ENCODE measurements at places on chromosomes 3 and 15.

DNA sequence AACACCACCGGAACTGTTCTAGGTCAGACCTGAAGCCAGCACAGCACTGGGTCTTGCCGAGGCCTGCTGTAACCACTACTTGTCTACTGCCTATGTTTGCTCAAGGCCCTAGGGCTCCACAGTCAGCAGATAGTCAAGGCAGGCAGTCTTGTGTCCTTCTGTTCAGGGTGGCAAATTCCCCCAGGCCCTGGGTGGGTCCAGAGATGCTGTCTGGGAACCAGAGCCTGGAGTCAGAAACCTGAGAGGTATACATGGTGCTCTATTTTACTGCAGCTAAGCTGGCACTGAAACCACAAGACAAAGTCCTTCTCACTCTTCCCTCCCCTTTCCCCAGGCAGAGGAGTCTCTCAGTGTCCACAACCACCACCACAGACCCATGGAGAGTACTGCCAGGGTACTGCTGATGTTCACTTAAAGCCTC, 89.9 kb downstream of the BBX start:
- DNase-seq = no peak

DNA sequence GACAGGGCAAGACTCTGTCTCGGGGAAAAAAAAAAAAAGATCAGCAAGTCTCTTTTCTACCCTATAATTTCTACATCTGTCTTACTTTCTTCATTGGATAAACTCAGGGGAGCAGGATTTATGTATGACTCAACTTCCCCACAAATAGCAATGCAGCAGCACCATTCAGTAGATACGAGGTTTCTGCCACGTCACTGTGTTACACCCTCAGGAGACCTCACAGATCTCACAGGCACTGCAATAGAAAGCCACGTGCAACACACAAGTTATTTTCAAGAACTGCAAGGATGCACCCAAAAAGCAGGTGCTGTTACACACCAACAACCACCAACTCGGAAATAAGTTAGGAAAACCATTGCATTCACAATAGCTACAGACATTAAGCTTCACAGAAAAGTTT, 30.2 kb downstream of the TSPAN3 start:
- DNase-seq = no peak

DNA sequence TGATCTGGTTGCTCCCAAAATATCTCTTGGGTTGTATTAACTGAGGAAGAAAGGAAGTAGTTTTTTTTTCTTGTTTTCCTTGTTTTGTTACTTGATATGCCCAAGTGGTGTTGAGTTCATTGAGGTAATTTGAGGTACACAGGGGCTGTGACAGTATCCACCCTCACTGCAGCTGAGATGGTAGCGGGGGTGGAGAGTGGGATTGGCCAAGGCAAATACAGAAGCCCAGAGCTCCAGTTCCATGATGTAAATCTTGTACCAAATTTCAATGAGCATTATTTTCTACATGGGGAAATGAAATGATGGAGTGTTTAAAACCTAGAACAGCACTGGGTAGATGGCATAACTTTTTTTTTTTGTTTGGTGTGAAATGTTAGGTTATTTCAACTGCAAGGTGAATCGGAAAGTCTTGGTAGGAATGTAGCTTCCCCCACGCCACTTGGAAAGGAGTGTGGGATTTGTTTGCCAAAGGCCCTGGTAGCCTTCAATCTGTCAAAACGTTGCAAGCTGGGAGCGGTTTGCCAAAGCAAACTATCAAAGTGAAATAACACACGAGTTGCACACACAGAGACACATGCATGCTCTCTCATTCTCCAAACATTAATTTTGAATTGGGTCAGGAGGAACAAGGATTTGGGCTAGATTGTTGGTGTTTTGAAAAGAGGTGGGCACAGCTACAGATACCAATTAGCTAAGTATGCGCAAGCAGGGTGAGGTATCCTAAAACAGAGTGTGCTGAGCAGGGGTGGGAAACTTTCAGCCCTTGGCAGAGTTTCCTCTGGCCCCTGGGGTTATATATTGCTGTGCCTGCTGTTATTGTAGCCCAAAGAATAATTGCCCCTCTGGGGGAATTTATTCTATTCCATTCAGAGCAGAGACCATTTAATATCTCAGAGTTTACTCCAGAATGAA, 34.6 kb downstream of the THSD4 start:
- DNase-seq = no peak

DNA sequence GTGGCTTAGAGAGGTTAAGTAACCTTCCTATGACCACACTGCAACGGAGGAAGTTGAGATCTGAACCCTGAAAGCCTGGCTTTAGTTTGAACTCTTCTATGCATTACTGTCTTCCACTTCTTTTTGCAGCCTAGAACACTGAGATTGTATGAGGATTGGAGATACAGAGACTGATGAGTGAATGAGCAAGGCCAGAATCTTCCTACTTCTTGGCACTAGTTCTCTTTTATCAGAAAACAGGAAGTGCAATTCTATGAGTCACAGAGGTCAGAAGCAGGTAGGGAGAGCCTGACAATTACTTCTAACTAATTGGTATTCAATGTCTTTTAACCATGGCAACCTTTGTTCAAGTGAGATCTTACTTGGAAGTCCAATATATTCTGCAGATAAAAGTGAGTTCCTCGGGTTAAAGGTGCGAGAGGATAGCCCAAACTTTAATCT, 219.0 kb downstream of the SHQ1 start:
- peak; percentile 34 for DNase-seq

DNA sequence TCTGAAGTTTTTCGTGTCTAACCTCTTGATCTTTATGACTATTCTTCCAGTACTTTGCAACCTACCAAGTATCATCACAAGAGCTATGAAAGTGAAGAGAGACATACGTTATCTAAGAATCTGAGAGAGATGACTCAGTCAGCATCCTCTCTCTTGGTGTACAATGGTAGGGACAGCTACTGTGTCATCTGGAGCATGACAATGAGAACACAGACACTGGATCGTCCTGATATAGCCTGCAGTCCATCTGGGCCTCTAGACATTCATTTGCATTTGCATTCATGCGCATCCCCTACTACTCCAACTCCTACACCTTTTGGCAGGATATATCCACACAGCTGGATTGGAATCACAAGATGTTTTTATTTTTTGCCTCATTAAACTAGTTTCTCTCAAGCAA, 115.2 kb downstream of the PEX5L start:
- no peak for DNase-seq

DNA sequence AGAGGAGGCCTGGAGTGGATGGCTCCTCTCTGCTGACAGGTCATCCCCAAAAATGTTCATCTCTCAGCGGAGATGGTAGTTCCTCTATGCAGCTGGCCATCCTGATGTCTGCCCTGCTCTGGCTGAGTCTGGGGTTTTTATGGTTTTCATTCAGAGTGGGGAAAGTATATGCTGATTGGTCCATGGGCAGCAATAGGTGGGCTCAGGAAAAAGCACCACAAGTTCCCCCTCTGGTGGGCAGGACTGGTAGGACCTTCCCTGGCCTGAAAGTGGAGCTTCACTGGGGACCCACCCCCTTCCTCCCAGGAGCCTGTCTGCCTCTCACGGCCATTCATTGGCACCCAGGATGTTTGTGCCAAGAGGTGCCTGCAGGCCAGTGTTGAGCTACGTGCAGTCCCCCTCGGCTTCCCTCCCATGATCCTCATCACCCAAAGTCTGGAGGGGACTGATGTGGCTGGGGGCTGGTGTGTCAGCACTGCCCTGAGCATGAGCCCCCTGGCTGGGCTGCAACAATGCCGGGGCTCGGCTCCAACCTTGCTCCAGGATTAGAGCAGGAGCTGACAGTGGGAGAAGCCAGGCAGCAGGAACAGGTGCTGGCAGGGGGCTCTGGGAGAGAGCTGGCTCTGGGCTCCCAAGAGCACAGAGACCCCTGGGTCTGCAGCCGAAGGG, 13.1 kb upstream of the BLOC1S6 start:
- DNase-seq = no peak

DNA sequence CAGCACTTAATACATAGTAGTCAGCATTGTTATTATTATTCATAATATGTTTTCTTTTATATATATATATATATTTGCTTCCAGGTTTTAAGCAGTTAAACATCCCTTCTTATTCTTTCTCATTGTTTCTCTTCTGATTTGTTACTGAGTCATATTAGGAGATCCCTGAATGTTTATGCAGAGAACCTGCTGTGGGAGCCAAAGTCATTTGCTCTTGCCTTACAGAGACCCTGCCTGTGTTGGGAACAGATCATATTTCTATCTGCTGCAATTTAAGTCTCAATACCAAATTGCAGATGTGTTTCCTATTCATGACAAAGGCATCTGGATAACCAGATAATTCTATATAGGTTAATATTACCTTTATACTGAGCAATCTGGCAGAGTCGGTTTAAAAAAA, 323.0 kb upstream of the UMPS start:
- no peak for DNase-seq

- DNase-seq = no peak
These were observed 84.8 kb downstream of the DCLK3 start for GRCh38 chr3:36679384-36680200.

- DNase-seq = no peak
These were observed 152.1 kb upstream of the TBL1XR1 start for GRCh38 chr3:177349384-177349783.

DNA sequence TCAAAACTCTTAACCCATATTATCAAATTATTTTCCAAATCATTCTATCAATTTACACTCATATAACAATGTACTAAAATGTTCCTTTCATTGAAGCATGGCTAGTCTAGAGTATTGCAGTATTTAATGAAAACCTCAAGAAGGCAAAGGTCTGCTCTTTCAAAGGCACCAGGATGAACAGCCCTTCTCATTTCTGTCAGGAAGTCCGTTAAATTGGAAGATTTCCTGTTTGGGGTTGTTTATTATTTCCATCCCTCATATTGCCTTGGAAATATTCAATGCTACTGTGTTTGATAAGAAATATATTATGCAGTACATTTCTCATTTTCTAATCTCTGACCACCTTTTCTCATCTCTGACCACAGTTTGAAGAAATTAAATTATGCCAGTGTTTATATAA, 25.1 kb downstream of the ACKR4 start:
- DNase-seq = peak; percentile 56

DNA sequence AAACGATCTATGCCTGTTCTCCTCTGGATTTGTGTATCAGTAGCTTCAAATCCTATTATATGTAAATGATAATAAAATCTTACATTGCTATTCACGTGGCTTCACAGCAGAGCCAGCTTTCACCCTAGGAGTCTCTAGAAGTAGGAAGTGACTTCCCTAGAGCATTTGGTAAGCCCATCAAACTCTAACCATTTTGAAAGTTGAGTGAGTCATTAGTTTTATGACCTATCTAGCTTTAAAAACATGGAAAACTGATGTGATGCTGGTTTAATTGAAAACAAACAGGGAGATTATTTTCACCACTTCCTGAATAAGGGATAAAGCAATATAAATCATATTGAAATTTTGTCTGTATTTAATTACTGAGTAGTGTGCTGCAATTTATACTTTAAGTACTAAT, 275.2 kb downstream of the EPHA6 start:
- no peak for DNase-seq

GRCh38 chr3:72617424-72618024, 230.7 kb downstream of the SHQ1 start:
- DNase-seq = no peak

- DNase-seq = no peak
These were observed 20.2 kb downstream of the ATOSA start for GRCh38 chr15:52658955-52659354.

DNA sequence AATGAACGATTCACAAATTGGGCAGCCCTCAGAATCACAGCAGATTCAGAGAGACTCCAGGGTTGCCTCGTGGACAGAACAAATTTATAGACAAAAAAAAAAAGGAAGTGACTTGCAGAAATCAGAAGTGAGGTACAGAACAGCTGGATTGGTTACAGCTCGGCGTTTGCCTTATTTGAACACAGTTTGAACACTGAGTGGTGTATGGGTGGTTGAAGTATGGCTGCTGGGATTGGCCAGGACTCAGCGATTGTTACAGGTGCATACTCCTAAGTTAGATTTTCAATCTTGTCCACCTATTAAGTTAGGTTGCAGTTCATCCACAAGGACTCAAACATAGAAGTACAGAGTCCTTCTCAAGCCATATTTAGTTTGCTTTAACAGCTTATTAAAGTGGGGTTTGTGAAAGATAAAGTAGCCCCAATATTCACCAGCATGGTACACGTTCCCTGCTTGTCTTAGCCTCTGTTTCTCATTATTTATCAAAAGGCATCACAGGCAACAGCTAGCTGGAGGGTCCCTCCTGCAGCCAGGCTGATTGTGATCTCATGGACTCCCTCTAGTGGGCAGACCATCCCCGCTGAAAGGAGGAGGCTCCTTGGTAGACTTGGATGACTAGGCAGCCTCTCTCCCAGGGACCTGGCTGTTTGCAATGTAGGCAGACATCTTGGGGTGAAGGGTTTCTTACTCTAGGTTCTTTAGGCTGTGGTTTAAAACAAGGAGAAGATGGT, 17.6 kb upstream of the ALDH1L1 start:
- peak; percentile 38 for DNase-seq

GRCh38 chr3:186254676-186255650, 107.1 kb downstream of the DGKG start:
- DNase-seq = no peak

DNA sequence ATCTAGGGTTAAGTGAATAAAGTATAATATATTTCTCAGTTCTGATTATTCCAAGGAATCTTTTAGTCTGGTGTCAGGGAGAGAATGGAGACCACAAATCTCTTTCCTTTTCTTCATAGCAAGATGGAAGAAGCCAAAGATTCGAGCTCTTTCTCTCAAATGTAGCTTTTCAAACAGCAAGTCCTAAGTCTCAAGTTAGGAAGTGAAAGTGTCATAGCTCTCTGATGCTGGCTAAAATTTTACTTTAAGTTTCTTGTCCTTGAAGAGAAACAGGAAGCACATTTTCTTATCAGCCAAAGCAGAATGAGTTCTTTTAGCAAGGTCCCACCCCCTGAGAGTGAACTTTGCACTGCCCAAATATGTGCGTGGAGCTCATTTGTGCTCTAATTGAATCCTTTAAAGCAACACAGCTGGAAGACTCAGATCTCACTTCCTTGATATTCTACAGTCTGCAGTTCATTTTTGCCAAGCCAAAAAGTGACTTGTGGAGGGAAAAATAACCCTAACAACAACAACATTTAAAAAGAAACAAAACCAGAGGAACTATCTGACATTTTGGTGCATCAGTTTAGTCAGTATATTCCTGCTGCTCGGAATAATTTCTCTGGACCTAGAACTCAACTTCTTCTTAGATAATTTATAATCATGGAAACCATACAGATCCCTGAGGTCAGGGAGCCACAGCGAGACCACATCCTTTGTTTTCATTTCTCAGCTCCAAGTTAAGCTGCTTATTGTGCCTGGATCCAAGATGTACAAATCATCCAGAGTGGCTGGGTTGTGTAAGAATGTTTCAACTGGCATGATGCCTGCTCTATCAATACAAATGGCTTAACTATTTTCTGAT, 238.7 kb upstream of the P2RY1 start:
- peak; percentile 23 for DNase-seq

DNA sequence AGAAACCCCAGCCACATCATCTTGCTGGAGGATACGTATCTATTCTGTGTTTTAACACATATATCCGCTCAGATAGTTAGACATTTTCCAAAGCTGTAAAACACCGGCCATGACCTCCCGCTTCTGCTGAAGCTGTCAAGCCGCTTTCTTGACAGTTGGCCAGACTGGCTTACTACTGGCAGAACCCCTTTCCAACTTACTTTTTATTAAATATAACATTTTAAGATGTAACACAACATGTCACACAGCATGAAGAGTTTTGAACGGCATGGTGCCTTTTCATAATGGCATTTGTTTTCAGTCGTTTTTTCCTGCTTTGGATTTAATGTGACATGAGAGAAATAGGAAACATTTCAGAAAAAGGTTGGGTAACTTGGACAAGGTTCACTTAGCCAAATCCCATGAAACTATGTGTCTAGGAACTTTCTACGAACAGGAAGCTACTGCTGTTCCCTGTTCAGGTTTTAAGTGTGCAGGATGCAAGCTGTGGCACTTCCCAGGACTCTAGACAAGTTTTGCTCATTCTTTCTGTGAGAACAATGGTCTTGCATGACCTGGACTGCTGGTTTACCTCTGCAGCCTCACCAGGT, 281.4 kb downstream of the THSD4 start:
- no peak for DNase-seq

Measured in kidney capillary endothelial cell (primary cell).